Activated naive CD8-positive, alpha-beta T cell treated with anti-CD3 and anti-CD28 coated beads for 36 hours (primary cell): ENCODE measurements at places on chromosomes 2 and 18. TPM values are rescaled to one million over a fixed set of nuclear protein-coding genes. Genes with fewer than 3 reads are reported as not detected.
A peak's percentile ranks its signal among the peaks of the same experiment; 100 is the strongest.

GRCh38 chr2:174615871-174616436 lies 18.4 kb upstream of the WIPF1 start:
- peak overlapping the region; percentile 96 for H3K27ac ChIP-seq
- peaks cover 86% of the 10 kb centered on the region for H3K4me1 ChIP-seq
- peaks cover 61% of the 10 kb centered on the region for H3K36me3 ChIP-seq
- peak overlapping the region; percentile 5 for H3K4me3 ChIP-seq

Gene C2orf80
- not detected for total RNA-seq

DNA sequence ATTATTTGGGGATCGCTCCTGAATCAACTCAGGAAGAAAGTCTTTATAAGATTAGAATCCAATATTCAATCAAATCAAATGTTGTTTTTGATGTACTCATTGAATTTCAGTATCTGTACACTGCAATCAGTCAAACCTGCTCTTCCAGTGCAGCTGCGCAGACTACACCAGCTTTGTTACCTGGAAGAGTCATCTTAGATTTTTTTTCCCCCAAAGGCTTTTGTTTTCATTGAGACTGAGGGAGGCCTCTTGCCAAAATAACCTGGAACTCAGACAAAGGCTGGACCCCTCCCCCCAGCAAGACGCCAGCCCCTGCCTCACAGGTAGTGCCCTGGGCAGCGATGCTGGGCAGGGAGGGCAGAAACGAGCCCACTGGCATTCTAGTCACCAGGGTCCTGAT lies 74.8 kb downstream of the ARHGEF4 start:
- no peak for DNase-seq
- no peak overlapping the region for H3K27ac ChIP-seq
- no peaks in the 10 kb centered on the region for H3K36me3 ChIP-seq
- no peak overlapping the region for H3K4me3 ChIP-seq
- peaks cover 24% of the 10 kb centered on the region for H3K27me3 ChIP-seq

DNA sequence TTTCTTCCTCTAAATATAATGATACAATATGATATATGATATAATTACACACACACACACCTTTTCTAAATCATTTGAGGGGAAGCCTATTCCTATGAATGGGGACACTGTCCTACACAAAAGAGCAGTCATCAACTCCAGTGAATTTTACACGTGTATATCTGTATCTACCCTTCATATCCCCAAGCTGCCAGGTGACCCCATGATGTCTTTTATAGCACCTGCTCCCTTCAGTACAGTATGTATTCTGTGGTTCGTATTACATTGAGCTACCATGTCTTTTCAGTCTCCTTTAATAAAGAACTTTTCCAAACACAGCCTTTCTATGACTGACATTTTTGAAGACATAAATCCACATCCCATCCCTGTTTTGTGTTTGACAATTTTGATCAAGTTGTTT lies 19.0 kb downstream of the TBC1D8 start:
- no peaks in the 10 kb centered on the region for H3K36me3 ChIP-seq
- no peaks in the 10 kb centered on the region for H3K4me1 ChIP-seq
- H3K4me3 ChIP-seq, result no peak overlapping the region
- DNase-seq, result no peak
- H3K27me3 ChIP-seq, result no peaks in the 10 kb centered on the region
- no peak overlapping the region for H3K27ac ChIP-seq

DNA sequence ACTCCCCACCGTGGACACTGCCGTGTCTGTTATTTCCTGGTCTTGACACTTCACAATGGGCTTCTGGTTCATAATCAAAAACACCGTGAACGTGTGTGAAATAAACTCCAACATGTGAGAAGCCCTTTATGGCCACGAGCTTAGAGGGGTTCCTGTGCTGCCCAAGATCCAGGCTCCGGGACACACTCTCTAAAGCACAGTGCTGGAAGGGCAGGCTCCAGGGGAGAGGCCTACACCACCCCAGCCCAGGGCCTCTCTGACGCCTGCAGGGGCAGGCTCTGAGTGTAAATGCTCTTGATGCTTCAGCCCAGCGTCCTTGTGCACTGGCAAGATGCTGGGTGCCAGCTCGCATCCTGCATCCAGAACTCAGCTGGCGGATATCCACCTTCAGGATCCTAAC lies 13.7 kb downstream of the CHST10 start:
- DNase-seq, result no peak
- H3K27ac ChIP-seq, result no peak overlapping the region
- no peaks in the 10 kb centered on the region for H3K4me1 ChIP-seq
- H3K4me3 ChIP-seq, result no peak overlapping the region
- H3K36me3 ChIP-seq, result peaks cover 4% of the 10 kb centered on the region

Gene SERPINB12
- not detected for total RNA-seq

DNA sequence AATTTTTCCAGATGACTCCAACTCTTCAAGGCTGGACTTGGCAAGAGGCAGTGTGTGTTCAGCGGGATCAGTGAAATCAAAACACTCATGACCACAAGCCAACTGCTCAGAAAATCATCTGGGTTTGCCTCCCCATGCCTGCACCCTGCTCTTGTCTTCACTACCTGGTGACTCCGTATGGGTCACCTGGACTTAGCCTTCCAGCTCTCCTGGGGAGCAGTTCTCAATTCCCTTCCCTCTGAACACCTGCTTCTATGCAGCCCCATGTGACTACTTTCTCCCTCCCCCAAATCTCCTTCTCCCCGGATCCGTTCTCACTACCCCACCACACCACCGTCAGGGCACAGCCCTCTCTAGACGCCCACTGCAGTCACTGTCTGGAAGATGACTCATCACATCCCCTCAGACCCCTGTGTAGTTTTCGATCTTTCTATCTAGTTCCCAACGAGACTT lies 130.2 kb upstream of the ID2 start:
- peak; percentile 54 for DNase-seq
- peaks cover 4% of the 10 kb centered on the region for H3K27me3 ChIP-seq
- H3K4me3 ChIP-seq, result no peak overlapping the region
- no peaks in the 10 kb centered on the region for H3K36me3 ChIP-seq
